ENCODE measurements at places on chromosomes 7 and 10. TPM values are rescaled to one million over a fixed set of nuclear protein-coding genes. Genes with fewer than 3 reads are reported as not detected.

FBXL13 gene
- total RNA-seq, result 2.8 TPM

RBP4 gene
- 55.5 TPM for total RNA-seq

AKR1C1 gene
- total RNA-seq, result 2.5 TPM

CFTR gene
- total RNA-seq, result 1.2 TPM

PON2 gene
- 80.1 TPM for total RNA-seq

WEE2 gene
- 0.10 TPM for total RNA-seq

PON1 gene
- total RNA-seq, result 0.10 TPM

MINDY4 gene
- 5.2 TPM for total RNA-seq

TLX1 gene
- not detected for total RNA-seq

ATG9B gene
- total RNA-seq, result 15.4 TPM
